ENCODE measurements at places on chromosomes 16 and 17. TPM values are rescaled to one million over a fixed set of nuclear protein-coding genes. Genes with fewer than 3 reads are reported as not detected.

Gene NTN3
- not detected for total RNA-seq

Gene ANKS3
- total RNA-seq: 17.9 TPM

Gene UBFD1
- total RNA-seq: 172 TPM

Gene CLEC10A
- not detected for total RNA-seq

Gene CD68
- total RNA-seq: 48.2 TPM

Gene KRT31
- not detected for total RNA-seq

Gene MT2A
- 1,404 TPM for total RNA-seq

Gene CD300LD
- not detected for total RNA-seq

Gene HEATR3
- 38.6 TPM for total RNA-seq

DNA sequence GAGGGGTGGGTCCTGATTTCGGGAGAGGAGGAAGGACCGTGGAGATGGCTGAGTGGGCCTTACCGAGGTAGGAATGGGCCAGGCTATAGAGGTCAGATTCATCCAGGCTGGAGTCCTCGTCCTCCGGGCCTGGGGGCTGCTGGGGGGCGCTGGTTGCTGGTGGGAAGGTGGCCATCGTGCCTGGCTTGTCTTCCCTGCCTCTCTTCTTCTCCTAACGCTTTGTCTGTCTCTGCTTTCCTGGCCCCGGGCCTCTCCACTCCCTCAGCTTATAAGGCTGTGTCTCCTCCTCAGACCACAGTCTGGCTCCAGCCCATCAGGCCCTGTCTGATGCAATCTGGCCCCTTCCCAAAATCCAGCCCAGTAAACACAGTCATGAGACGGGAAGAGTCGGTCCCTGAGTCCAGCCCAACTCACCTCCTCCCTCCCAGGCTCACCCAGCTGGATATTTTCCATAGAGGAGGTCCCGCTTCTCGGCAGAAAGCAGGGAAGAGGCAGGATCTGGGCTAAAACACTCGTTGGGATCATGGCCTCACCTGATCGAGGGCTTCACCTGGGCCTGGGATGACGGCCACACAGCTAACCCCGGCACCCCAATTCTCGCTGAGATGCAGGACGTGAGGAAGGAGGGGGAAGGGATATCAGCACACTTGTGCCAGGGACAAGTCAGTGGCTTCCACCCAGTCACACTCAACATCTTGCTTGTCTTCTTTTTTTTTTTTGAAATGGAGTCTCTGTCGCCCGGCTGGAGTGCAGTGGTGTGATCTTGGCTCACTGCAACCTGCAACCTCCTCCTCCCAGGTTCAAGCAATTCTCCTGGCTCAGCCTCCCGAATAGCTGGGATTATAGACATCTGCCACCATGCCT, at the start of gene NUPR1:
Gene NUPR1 (minus strand): TSS at position 242 of the 864 bp plus-strand sequence. CDS start 67 bp downstream, at position 175.
- DNase-seq: peak; percentile 88

DNA sequence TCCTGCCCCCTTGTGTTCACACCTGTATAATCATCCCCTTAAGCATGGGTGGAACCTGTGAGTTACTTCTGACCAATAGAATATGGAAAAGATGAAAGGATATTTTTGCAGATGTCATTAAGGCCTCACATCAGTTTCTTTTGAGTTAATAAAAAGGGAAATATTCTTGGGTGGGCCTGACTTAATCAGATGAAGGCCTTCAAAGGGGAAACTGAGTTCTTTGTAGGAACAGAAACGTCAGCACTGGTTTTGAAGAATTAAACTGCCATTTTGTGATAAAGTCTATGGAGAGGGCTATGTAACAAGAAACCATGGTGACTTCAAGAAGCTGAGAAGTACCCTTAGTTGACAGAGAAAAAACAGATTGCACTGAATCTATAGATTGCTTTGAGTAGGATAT, 168.7 kb upstream of the CNTNAP4 start:
- no peak for DNase-seq

GRCh38 chr17:13078591-13079385, 61.0 kb upstream of the ELAC2 start:
- DNase-seq: no peak

DNA sequence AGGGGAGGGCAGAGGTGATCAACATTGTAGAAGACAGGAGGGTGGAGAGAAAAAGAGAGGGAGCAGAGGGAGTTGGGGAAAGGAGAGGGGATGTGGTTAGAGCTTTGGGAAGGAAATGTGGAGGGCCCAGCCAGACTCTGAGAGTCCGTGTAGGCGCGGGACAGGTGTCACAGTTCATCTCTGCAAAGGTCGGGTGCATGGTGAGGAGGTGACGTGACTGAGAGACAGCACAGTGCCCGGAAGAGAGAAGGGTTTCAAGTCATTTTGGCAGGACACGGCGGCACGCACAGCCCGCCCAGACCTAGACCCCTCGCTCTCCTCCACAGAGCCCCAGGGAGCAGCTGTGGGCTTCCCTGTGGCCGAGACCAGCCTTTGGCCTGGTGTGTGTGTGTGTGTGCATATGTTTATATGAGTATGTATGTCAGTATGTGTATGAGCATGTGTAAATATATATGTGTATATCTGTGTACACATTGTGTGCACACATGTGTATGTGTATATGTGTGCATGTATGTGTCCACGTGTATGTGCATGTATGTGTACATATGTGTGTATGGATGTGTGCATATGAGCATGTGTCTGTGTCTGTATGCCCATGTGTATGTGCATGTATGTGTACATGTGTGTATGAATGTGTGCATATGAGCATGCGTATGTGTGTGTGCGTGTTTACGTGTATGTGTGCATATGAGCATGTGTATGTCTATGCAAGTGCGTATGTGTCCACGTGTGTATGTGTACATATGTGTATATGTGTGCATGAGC, 104.6 kb downstream of the SEC14L1 start:
- no peak for DNase-seq

- DNase-seq: no peak
Measured at GRCh38 chr16:3215601-3216262, 19.2 kb downstream of the ZNF200 start.

GRCh38 chr16:3835089-3835602, 45.4 kb downstream of the CREBBP start:
- no peak for DNase-seq

- DNase-seq: peak; percentile 32
Measured at GRCh38 chr16:53770641-53771040, 66.7 kb downstream of the FTO start.

DNA sequence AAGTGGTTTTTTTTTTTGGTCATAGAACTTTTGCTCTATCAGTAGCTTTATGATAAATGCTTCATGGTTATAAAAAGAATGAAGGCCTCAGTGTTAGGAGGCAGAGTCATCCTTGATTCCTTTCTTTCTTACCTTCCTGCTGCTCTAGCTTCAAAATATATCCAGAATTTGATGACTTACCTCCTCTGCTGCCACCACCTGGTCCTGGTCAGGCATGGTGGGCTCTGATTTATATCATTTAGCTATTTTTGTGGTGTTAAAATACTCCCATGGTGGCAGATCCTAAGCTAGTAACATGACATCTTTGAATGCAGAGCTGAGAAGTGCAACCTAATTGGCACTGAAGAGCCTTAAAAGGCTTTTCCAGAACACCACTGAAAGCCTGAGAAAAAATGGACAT, 508.8 kb upstream of the CDH8 start:
- DNase-seq: no peak

- no peak for DNase-seq
Measured at GRCh38 chr17:80605326-80606066, 60.9 kb downstream of the RPTOR start.

GRCh38 chr17:16900288-16900882, 71.5 kb downstream of the TNFRSF13B start:
- DNase-seq: no peak

- no peak for DNase-seq
Measured at GRCh38 chr16:7791028-7791590, 458.5 kb downstream of the RBFOX1 start.

GRCh38 chr17:58932956-58933355, 173.7 kb downstream of the TRIM37 start:
- DNase-seq: no peak

- no peak for DNase-seq
Measured at GRCh38 chr16:50169555-50170096, 16.5 kb downstream of the TENT4B start.

DNA sequence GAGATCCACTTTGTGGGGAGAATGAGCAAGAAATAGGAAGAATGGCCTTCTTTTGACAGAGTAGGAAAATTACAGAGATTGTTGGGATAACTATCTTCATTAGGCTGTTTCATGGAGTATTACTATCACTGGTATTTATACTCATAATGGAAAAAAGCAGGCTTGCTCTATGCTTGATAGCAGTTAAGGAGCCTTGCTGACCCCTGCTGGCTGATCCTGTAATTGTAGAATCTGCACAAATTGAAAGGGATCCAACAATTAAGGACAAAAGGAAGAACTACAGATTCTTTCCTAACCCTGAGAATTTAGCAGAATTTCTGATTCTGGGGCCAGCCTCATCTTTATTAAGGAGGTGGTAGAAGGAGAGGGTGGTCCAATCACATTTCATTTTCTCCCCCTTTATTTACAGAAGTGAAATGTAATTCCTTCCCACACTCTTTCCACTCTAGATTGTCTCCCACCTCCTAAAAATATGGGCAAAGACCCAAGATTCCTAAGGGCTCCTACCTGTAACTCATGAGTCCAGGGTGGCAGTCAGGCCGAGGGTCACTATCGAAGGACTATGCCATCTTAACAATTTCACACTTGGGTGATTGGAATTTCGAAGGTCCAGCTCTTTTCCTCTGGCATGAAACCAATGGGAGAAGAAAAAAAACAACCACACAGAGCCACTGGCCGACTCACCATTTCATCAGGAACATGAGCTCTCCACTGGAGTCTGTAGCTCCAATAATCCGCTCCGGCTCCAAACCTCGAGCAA, 26.3 kb downstream of the NFE2L1 start:
- DNase-seq: peak; percentile 81

GRCh38 chr16:29777576-29778350, at the start of gene ZG16:
Gene ZG16, plus strand, starts transcription at chr16:29778256. Its CDS starts 1,011 bp downstream, at chr16:29779267.
- no peak for DNase-seq

GRCh38 chr17:81932333-81932983, 4.6 kb downstream of the PYCR1 start:
- DNase-seq: no peak

- DNase-seq: no peak
Measured at GRCh38 chr17:51050291-51051033, 70.2 kb downstream of the SPAG9 start.

DNA sequence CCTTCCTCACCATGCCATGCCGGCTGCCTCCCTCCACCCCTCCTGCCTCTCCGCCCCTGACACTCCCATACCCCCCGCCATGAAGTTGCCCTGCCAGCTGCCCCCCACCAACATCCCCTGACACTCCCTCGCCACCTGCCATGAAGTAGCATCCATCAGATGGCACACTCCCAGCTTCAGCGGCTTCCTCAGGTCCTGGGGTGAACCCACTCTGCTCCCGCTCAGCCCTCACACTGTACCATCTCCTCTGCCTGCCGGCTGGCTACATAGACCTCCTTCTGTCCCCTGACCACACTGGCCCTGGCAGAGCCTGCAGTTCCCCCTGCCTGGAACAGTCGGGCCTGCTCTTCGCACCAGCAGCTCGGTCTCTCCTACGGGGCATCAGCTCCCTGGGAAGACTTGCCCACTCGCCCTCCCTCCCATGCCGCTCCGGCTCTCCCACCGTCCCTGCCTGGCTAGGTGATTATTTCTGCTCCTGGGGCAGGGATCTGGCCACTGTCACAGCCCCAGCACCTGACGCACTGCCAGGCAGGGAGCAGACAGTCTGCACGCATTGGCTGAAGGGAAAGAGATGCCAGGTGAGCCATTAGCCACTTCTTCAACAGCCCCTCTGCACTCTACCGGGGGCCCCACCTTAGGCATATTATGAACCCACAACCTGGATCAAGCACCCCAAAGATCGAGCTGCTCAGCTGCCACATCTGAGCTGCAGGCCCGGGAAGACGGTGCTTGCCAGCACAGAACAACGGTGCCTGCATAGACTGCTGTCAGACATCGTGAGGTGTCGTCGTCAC, 9.0 kb downstream of the CANT1 start:
- DNase-seq: no peak

DNA sequence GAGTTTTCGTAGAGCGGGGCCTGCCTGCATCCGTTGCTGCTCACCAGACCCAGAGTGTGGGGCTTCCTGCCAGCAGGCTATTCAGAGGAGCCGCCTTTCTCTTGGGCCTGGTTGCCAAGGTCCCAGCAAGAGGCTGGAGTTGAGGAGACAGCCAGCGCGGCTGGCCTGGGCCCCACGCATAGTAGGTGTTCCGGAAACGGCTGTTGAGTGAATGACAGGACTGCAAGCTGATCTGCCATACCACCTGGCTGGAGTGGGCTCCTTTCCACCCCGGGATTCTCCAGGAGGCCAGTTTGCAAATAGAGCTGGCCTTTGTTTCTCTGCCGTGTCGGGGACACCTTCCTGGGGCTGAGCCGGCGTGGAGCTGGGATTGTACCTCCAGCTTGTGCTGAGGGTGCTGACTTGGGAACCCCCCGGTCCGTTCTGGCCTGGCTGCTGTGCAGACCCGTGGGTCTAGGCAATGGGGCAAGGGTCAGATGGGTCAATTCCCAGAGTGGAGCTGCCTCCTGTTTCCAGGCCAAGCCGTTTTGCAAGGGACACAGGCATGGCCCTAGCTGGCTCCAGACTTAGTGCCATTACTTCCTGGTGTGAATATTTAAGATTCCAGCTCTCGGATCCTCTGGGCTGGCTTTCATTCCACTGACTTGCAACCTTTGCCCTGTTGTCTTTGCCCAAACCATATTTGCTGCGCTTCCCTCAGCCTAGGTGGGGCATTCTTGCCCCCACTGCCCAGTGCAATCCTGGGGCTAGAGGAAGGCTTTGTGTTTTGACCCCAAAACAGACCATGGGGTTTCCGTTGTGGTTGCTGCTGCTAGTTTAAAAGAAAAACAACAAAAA, 68.8 kb downstream of the CMIP start:
- DNase-seq: no peak

GRCh38 chr17:4476511-4477070, 22.1 kb upstream of the SPNS2 start:
- no peak for DNase-seq

- DNase-seq: no peak
Measured at GRCh38 chr16:27520982-27521673, 28.6 kb downstream of the GTF3C1 start.
